ENCODE measurements at places on chromosomes 7 and 10. TPM values are rescaled to one million over a fixed set of nuclear protein-coding genes. Genes with fewer than 3 reads are reported as not detected.

- peaks cover 27% of the 10 kb centered on the region for H3K36me3 ChIP-seq
- no peak overlapping the region for H3K4me3 ChIP-seq
- peaks cover 9% of the 10 kb centered on the region for H3K4me1 ChIP-seq
- peak; percentile 39 for DNase-seq
- H3K27me3 ChIP-seq = no peaks in the 10 kb centered on the region
Observed at GRCh38 chr10:93473804-93474472, 8.2 kb downstream of the MYOF start.

GRCh38 chr10:132105302-132105995 is 39.7 kb downstream of the JAKMIP3 start:
- no peak overlapping the region for H3K4me3 ChIP-seq
- peak; percentile 20 for DNase-seq
- no peak overlapping the region for H3K27ac ChIP-seq
- no peaks in the 10 kb centered on the region for H3K36me3 ChIP-seq
- H3K4me1 ChIP-seq = no peaks in the 10 kb centered on the region
- no peaks in the 10 kb centered on the region for H3K27me3 ChIP-seq

DNA sequence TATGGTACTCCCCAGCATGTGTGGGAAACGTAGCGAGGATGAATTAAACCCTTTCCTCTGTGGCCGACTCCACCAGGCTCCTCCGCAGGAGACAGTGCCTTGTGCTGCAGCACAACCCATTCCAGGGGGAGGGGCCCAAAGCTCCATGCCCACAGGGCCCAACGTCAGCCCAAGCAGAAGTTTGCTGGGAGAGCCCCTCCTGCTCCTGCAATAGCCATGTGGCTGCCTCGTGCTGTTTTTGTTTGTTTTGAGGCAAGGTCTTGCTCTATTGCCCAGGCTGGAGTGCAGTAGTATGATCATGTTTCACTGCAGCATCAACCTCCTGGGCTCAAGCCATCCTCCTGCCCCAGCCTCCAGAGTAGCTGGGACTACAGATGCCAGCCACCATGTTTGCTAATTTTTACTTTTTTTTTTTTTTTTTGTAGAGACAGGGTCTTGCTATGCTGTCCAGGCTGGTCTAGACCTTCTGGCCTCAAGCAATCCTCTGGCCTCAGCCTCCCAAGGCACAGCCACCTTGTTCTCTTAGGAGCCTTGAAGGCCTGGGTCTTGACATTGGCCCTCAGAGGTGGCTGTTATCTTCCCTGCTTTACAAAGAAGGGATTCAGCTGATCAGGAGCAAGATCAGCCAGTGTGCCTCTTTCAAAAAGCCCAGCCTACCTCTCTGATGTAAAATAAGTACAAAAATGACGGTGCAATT is 102.8 kb downstream of the DYNC2I1 start:
- H3K27ac ChIP-seq = no peak overlapping the region
- no peaks in the 10 kb centered on the region for H3K4me1 ChIP-seq
- peaks cover 6% of the 10 kb centered on the region for H3K27me3 ChIP-seq
- H3K36me3 ChIP-seq = no peaks in the 10 kb centered on the region
- no peak overlapping the region for H3K4me3 ChIP-seq

GRCh38 chr7:20190560-20191390 is 26.4 kb downstream of the MACC1 start:
- H3K4me1 ChIP-seq = no peaks in the 10 kb centered on the region
- no peak overlapping the region for H3K27ac ChIP-seq
- H3K36me3 ChIP-seq = no peaks in the 10 kb centered on the region
- H3K27me3 ChIP-seq = no peaks in the 10 kb centered on the region
- DNase-seq = peak; percentile 47

GRCh38 chr10:43361547-43362190 is 9.8 kb upstream of the FXYD4 start:
- H3K4me3 ChIP-seq = peak overlapping the region; percentile 75
- no peaks in the 10 kb centered on the region for H3K36me3 ChIP-seq
- no peaks in the 10 kb centered on the region for H3K27me3 ChIP-seq
- peaks cover 3% of the 10 kb centered on the region for H3K4me1 ChIP-seq

GRCh38 chr10:72098301-72098835 is 10.0 kb upstream of the SPOCK2 start:
- DNase-seq = no peak
- H3K27ac ChIP-seq = no peak overlapping the region
- no peaks in the 10 kb centered on the region for H3K27me3 ChIP-seq

DNA sequence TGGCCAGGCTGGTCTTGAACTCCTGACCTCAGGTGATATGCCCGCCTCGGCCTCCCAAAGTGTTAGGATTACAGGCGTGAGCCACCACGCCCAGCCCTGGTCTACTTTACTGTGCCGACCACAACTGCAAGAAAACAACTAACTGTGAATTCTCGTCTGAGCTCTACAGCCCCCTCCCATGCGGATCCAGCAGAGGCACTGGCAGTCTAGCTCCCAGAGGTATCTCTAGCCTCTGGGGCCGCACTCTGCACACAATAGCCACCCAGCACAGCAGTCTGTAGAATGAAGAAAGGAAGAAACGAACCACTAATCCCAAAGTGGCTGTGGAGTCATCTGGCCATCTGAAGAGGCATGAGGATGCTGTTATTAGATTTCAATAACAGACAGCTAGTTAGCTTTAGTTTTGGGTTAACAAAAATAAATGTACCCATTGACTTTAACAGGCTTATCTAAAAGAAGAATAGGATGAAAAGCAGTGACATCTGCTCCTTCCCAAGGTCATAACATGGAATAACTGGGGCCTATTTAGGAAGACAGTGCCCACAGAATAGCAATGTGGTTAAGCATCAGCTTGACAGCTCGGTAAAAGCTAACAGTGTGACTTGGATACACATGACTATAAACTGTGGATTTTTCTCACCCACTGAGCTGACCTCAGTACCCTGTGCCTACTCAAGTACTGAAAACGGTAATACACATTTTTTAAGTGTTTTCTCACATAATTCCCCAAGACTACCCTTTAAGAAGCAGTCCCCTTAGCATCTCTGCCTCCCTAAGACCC is 131.9 kb downstream of the TNS3 start:
- no peak overlapping the region for H3K4me3 ChIP-seq
- no peak overlapping the region for H3K27ac ChIP-seq
- DNase-seq = no peak
- no peaks in the 10 kb centered on the region for H3K27me3 ChIP-seq

DNA sequence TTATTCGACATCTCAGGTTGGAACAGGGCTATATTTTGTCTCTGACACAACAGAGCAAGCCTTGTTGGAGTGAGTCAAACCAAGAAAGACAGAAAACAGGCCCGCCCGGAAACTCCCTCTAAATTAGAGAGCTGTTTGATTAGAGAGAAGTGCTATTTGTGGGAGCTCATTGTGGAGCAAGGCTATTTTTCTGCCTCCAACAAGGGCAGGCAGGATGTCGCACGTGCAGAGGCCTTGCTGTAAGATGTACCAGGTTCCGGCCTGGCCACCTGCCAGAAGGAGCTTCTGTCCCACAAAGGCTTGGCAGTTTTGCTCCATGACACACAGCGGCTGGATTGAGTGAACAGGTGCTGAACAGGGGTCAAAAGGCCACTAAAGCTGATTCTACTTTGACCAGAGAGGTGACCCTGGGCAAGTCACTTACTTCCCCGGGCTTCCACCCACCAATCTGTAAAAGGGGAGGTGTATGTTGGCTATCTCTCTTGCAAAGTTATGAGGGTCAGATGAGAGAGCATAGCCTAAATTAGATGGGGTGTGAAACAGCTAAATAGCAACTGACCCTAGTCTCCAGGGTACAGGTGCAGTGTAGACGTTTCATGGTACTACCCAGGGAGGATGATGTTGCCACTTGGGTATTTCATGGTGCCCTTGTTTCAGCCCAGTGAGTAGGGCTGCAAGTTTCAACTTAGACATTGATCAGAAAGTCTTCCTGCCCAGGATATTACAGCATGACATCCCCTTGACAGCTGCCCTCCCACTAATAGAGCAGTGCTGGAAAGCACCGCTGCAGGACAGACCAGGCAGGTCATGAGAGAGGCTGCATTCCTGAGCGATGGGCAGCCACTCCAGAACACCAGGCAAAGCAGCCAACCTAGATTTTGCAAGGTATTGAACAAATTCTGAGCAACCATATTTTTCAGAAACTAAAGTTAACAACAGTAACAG is 62.0 kb downstream of the VSTM4 start:
- no peaks in the 10 kb centered on the region for H3K36me3 ChIP-seq
- H3K27me3 ChIP-seq = no peaks in the 10 kb centered on the region
- no peak overlapping the region for H3K27ac ChIP-seq
- H3K4me3 ChIP-seq = no peak overlapping the region
- no peaks in the 10 kb centered on the region for H3K4me1 ChIP-seq
- peak; percentile 23 for DNase-seq

DNA sequence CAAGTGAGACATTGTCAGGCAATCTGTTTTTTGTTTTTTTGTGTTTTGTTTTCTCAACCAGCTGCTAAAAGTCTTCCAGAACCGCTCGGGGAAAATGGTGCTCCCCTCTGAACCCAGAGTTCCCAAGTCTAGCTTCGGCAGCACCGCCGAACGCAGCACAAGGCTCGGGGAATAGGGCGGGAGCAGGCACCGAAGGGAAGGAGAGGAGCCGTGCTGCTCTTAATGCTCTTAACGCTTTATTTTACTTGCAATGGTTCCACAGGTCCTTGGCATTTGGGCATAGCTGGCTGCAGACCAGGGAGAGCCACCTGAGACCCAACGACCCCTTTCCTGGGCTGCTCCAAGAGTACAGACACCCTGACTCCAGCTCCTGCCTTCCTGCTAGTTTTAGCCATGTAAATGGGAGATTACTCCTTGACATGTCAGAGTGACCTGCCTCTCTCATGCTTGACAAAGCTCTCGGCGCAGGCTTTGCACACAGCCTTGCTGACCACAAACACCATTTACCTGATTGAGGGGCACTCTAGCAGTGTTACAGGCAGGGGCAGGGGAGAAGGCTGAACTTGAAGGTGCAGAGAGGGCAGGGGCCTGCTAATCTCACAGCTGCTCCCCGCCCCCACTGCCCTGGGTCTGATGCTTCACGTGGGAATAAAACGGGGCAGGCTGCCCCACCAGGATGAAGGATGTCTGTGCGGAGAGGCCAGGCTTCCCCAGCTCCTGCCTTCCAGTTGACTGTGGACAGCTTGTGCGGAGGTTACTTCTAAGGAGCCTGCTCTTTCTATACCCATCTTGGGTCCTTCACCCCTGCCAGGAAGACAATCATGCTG is 58.6 kb upstream of the EFCAB10 start:
- H3K27ac ChIP-seq = peak overlapping the region; percentile 83
- H3K4me3 ChIP-seq = no peak overlapping the region
- H3K36me3 ChIP-seq = peaks cover 6% of the 10 kb centered on the region
- peaks cover 32% of the 10 kb centered on the region for H3K4me1 ChIP-seq
- DNase-seq = peak; percentile 81

DNA sequence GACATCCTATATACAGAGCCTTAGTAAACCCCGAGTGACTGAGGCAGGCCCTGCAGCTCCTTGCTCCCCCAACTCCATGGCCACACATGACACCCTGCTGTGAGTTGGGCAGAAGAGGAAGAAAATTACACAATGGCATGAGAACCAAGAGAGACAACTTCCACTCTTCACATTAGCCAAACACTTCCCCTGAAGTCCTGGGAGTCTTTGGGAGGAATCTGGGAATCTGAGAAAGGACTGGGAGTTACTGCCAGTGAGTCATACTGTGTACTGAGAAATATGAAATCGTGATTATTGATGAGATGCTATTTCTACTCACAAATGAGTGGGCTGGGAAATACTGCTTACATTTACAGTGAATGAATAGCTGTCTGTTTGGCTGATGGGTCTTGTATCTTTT is 116.6 kb downstream of the SPAG6 start:
- H3K4me3 ChIP-seq = no peak overlapping the region
- H3K27ac ChIP-seq = no peak overlapping the region
- no peak for DNase-seq
- no peaks in the 10 kb centered on the region for H3K27me3 ChIP-seq

DNA sequence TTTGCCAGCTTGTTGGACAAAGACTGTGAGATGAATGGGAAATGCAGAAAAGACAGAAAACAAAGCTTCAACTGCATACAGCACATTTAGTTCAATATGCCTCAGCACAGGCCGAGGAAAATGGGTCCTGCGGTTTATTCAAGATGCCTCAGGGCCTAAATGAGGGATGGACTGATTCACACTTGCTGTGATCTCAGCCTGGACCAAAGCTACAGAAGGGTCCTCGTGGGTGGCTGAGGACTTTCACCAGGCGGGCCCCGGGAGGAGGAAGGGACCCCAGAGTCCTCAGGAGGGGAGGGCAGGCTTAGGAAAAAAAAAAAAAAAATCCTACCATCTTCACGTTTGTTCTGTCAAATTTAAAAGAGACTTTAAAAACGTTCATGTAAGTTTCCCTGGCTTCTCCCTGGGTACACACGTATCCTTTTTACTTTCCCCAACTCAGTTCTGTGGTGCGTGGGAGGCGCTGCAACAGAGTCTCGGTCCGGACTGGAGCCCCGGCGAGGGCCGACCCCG is 624 bp upstream of the ZNF783 start:
- peaks cover 16% of the 10 kb centered on the region for H3K36me3 ChIP-seq
- DNase-seq = no peak
- H3K4me3 ChIP-seq = peak overlapping the region; percentile 78
- no peaks in the 10 kb centered on the region for H3K27me3 ChIP-seq
- H3K27ac ChIP-seq = no peak overlapping the region

GRCh38 chr7:17150018-17150417 is 148.4 kb upstream of the AHR start:
- H3K27ac ChIP-seq = no peak overlapping the region
- H3K27me3 ChIP-seq = peaks cover 22% of the 10 kb centered on the region
- H3K4me3 ChIP-seq = no peak overlapping the region
- H3K4me1 ChIP-seq = no peaks in the 10 kb centered on the region
- DNase-seq = no peak

The PDSS1 gene
- 11.3 TPM for total RNA-seq

The GIMAP7 gene
- total RNA-seq = not detected

The NANOS1 gene
- total RNA-seq = 0.90 TPM

The INSYN2A gene
- 0.09 TPM for total RNA-seq

The SCART1 gene
- 0.29 TPM for total RNA-seq

The DEPP1 gene
- 2.9 TPM for total RNA-seq

The STEAP4 gene
- not detected for total RNA-seq

The LGI1 gene
- 0.44 TPM for total RNA-seq

The COMTD1 gene
- total RNA-seq = 9.5 TPM

The OR2A42 gene
- total RNA-seq = not detected

The NPFFR1 gene
- not detected for total RNA-seq

The TCERG1L gene
- total RNA-seq = 1.6 TPM

All from endodermal cell (in vitro differentiated cells).